Activated CD4-positive, alpha-beta T cell treated with anti-CD3 and anti-CD28 coated beads, Interleukin-2, amount 10 ng/mL, durations not matched to agents 7 days and 5 days (primary cell): ENCODE measurements at places on chromosomes 11 and 22. TPM values are rescaled to one million over a fixed set of nuclear protein-coding genes. Genes with fewer than 3 reads are reported as not detected.

Gene OR2AG1
- not detected for total RNA-seq

Gene KCTD14
- total RNA-seq, result 0.19 TPM

Gene ZP1
- total RNA-seq, result not detected

Gene NRXN2
- total RNA-seq, result 0.15 TPM

Gene VSIG2
- total RNA-seq, result 0.22 TPM

Gene KDM4D
- total RNA-seq, result 1.0 TPM

Gene OR10A4
- total RNA-seq, result not detected

DNA sequence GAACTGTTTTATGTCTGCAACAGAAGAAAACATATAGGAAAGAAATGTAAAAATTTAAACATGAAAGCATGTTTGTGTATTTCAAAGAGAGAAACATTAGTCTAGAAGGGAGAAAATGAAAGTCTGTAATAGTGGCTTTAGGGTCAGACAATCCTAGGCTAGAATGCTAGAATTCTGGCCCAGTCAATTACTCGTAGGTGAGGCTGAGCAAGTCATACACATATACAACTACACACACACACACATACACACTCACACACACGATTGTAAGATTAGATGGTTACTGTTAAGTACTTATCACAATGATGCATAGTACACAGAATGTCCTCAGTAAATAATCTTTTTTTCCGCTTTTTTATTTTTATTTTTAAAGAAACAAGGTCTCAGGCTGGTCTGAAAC is 37.7 kb upstream of the PCF11 start:
- peaks cover 2% of the 10 kb centered on the region for H3K36me3 ChIP-seq
- H3K4me3 ChIP-seq, result no peak overlapping the region
- H3K4me1 ChIP-seq, result peaks cover 59% of the 10 kb centered on the region
- no peak overlapping the region for H3K27ac ChIP-seq
- peaks cover 1% of the 10 kb centered on the region for H3K27me3 ChIP-seq
- no peak for DNase-seq

DNA sequence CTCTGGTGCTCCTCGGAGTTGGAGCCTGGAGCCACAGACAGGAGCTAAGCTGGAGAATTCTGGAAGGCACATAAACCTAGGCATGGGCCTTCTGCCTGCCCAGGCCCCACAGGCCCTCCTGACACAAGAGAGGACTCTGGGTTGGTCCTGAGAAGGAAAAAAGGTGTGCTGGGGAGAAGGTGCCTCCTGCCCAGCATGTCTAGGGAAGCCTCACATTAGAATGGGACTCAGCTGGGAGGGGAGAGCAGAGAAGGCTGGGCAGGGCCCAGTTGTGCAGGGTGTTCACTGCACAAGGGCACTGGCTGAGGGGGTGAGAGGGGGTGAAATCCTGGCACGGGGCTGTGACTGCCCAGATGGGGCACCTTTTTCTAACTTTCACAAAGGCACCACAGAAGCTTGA is 39.4 kb upstream of the WNT11 start:
- H3K36me3 ChIP-seq, result no peaks in the 10 kb centered on the region
- H3K4me1 ChIP-seq, result no peaks in the 10 kb centered on the region
- no peak for DNase-seq
- H3K4me3 ChIP-seq, result no peak overlapping the region
- H3K27ac ChIP-seq, result no peak overlapping the region

DNA sequence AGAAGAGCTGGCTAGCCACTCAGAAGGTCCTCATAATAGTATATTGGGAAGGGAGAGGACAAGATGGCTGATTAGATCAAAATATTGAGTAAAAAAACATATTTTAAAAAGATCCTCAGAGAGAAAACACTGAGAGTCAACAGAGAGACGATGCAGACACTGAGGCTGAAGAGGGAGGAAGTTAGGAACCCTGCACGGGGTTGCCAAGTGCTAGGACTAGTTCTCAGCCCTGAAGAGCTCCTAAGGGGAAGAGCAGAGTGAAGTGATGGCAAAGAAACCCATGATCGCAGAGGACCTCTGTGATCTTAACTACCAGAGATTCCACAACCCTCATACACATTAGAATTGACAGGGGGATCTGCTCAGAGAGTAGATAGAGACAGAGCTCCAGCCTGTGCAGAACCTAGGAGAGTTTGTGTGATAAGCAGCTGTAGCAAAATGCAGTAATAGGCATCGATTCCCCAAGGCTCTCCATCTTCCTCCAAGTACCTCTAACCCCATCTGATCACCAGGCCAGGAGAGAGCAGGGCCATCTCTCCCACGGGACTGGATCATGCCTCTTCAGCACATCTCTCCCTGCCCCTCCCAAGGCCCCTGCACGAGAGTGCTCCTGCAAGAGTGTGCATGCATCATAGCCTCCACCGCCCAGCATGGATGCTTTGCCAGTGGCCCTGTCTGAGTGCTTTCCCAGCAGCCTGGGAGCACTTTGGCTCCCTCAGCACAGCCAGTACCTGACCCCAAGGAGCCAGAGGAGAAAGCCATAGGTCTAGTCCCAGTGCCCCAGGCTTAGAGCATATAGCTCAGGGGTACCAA is 41.2 kb upstream of the ARL14EP start:
- peaks cover 24% of the 10 kb centered on the region for H3K4me1 ChIP-seq
- no peaks in the 10 kb centered on the region for H3K36me3 ChIP-seq
- peaks cover 9% of the 10 kb centered on the region for H3K27me3 ChIP-seq
- peak; percentile 5 for DNase-seq
- peak overlapping the region; percentile 48 for H3K4me3 ChIP-seq
- peak overlapping the region; percentile 79 for H3K27ac ChIP-seq

GRCh38 chr11:64826578-64827450 is 16.5 kb upstream of the MEN1 start:
- no peak for DNase-seq
- H3K36me3 ChIP-seq, result no peaks in the 10 kb centered on the region
- no peak overlapping the region for H3K4me3 ChIP-seq

DNA sequence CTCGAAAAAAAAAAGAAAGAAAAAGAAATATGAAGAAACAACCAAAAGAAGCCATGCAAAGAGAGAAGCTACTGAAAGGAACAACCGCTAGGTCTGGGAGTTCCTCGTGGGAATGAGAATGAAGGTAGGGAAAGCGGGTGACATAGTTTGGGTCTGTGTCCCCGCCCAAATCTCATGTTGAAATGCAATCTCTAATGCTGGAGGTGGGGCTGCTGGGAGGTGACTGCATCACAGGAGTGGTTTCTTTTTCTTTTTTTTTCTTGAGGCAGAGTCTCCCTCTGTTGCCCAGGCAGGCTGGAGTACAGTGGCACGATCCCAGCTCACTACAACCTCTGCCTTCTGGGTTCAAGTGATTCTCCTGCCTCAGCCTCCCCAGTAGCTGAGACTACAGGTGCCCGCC is 9.7 kb upstream of the TXN2 start:
- H3K27ac ChIP-seq, result no peak overlapping the region
- peaks cover 33% of the 10 kb centered on the region for H3K36me3 ChIP-seq
- H3K4me3 ChIP-seq, result no peak overlapping the region
- H3K27me3 ChIP-seq, result no peaks in the 10 kb centered on the region
- H3K4me1 ChIP-seq, result peaks cover 15% of the 10 kb centered on the region
- no peak for DNase-seq

DNA sequence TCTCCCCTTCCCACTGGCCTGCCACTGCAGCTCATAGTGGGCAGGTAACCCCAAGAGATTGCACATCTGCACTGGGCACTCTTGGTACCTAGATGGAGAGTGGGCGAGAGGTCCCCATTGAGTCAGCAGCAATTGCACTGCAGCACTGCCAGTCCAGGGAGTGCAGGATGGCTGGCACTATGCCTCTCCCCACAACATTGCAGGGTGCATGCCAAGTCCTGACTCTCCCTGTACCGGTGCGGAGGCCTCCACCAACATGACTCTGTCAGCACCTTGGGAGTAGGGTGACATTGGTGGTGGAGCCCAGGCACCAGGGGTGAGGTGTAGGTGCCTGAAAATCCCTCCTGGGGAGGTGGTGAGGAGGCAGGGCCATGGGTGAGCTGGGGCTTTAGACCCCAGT is 82.2 kb downstream of the TRAF6 start:
- H3K4me3 ChIP-seq, result no peak overlapping the region
- peaks cover 8% of the 10 kb centered on the region for H3K4me1 ChIP-seq
- H3K27ac ChIP-seq, result no peak overlapping the region
- H3K36me3 ChIP-seq, result peaks cover 2% of the 10 kb centered on the region

GRCh38 chr22:21051145-21051830 is 5.5 kb downstream of the LRRC74B start:
- peak overlapping the region; percentile 56 for H3K27ac ChIP-seq
- H3K4me3 ChIP-seq, result no peak overlapping the region
- H3K27me3 ChIP-seq, result no peaks in the 10 kb centered on the region
- no peaks in the 10 kb centered on the region for H3K36me3 ChIP-seq
- DNase-seq, result no peak
- H3K4me1 ChIP-seq, result peaks cover 27% of the 10 kb centered on the region

DNA sequence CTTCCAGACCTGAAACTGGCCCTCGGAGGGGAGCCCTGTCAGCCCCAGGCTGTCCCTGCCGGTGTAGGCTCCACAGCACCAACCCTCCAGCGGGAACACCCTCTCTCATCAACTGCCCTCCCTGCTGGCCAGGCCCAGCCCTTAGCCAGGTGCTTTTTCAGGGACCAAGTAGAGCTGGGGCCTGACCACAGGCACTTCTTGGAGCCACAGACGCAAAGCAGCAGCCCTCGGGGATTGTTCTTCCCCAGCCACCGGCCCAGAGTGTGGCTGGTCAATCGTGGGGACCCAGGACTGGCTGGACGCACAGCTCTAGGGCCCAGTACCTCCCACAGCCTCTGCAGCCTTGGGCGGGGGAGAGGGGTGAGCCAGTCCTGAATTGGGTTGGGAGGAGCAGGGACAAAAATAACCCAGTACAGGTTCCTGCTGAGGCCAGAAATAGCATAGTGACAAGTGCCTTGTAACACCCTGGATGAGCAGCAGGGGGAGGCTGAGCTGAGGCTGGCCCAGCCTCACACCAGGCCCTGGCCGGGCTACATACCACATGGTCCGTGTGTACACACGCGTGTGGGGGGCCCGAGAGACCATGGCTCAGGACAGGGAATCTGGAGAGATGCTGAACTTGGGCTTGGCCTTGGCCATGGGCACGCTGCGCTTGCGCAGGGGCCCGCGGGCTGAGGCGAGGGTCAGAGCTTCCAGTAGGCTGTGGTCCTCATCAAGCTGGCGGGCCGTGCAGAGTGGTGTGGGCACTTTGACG is 2.0 kb downstream of the KCNJ11 start:
- H3K27ac ChIP-seq, result no peak overlapping the region
- H3K4me3 ChIP-seq, result no peak overlapping the region
- peak; percentile 50 for DNase-seq
- H3K36me3 ChIP-seq, result no peaks in the 10 kb centered on the region
- H3K4me1 ChIP-seq, result peaks cover 12% of the 10 kb centered on the region
- H3K27me3 ChIP-seq, result peaks cover 12% of the 10 kb centered on the region

DNA sequence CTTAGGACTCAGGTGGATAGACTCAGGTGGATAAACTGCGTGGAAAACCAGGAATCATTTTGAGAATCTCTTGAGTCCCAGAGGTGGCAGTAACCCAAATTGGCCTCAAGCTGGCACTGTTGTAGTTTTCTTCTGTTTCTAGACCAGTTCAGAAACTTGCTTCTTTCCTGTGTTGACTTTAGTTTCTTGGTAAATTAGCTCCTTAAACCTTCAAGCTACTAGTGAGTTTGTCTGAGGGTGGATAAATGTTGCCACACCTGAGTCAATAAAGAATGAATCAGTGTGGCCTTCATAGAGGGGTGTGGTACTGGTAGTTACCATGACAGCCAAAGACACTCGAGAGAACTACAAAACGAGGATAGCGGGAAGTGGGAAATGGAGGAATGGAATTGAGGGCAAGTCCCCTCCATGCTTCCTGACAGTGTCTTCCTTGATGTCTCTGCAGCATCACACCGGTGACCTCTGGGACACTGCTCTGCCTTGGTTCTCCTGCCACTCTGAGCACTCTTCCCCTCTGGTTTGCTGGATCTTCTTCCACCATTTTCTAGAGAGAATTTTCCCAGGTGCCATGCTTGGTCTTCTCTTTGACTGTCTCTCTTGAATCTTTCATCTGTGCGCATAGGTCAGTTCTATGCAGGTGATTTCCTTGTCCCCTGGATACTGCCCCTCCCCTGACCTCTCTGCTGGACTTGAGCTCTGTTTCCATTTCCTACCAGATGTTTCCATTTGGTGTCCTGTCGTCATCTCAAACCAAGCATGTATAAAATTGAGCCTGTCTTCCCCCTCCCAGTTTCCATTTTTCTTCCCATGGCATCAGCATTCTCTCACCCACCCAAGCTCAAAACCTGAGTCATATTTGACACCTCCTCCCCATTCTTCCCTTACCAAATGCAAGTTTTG is 7.2 kb downstream of the POLD4 start:
- H3K4me1 ChIP-seq, result peaks cover 34% of the 10 kb centered on the region
- DNase-seq, result peak; percentile 36
- no peak overlapping the region for H3K4me3 ChIP-seq

DNA sequence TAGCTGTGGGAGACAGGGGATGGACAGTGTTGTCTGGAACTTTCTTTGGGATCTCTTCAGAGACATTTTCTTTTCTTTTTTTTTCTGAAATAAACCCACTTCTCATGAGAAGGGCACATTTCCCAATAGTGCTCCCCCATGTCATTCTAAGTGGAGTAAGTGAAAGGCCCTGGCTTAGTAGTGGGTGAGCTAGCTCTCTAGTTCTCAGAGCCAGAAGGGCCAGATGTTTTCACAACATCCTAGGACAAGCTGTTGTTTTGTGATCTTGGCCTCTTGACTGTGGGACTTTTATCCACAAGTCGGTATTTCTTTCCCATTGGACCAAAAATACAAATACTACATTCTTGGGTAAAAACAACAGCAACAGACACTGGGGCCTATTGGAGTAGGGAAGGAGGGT is 607.7 kb upstream of the TENM4 start:
- H3K4me3 ChIP-seq, result no peak overlapping the region
- no peaks in the 10 kb centered on the region for H3K4me1 ChIP-seq
- no peaks in the 10 kb centered on the region for H3K36me3 ChIP-seq
- no peaks in the 10 kb centered on the region for H3K27me3 ChIP-seq
- DNase-seq, result no peak

- no peak for DNase-seq
- H3K27me3 ChIP-seq, result peaks cover 28% of the 10 kb centered on the region
- H3K4me3 ChIP-seq, result no peak overlapping the region
- peak overlapping the region; percentile 17 for H3K27ac ChIP-seq
- peaks cover 29% of the 10 kb centered on the region for H3K4me1 ChIP-seq
- no peaks in the 10 kb centered on the region for H3K36me3 ChIP-seq
Measured at GRCh38 chr22:29200901-29201300, 4.8 kb upstream of the EMID1 start.

- H3K4me3 ChIP-seq, result no peak overlapping the region
- H3K36me3 ChIP-seq, result no peaks in the 10 kb centered on the region
- DNase-seq, result no peak
- no peaks in the 10 kb centered on the region for H3K27me3 ChIP-seq
Measured at GRCh38 chr22:29916007-29916544, 33.1 kb downstream of the MTMR3 start.

GRCh38 chr22:20118300-20119020 is 1.4 kb upstream of the TRMT2A start:
- H3K27ac ChIP-seq, result peak overlapping the region; percentile 90
- H3K4me1 ChIP-seq, result peaks cover 43% of the 10 kb centered on the region
- H3K27me3 ChIP-seq, result no peaks in the 10 kb centered on the region

GRCh38 chr11:66541892-66542291 is 4.0 kb downstream of the ZDHHC24 start:
- no peak overlapping the region for H3K4me3 ChIP-seq
- H3K27ac ChIP-seq, result no peak overlapping the region
- DNase-seq, result no peak
- H3K4me1 ChIP-seq, result peaks cover 27% of the 10 kb centered on the region
- no peaks in the 10 kb centered on the region for H3K27me3 ChIP-seq

GRCh38 chr22:42291287-42291686 is 20.8 kb upstream of the TCF20 start:
- no peak overlapping the region for H3K4me3 ChIP-seq
- H3K4me1 ChIP-seq, result peaks cover 38% of the 10 kb centered on the region
- no peak overlapping the region for H3K27ac ChIP-seq

- no peaks in the 10 kb centered on the region for H3K36me3 ChIP-seq
- H3K4me1 ChIP-seq, result no peaks in the 10 kb centered on the region
- DNase-seq, result no peak
- no peak overlapping the region for H3K4me3 ChIP-seq
- H3K27me3 ChIP-seq, result peaks cover 63% of the 10 kb centered on the region
Measured at GRCh38 chr11:19344661-19345518, 104.1 kb upstream of the E2F8 start.
